Aorta (tissue), 5 donors: ENCODE measurements at places on chromosomes 6 and 20. TPM values are rescaled to one million over a fixed set of nuclear protein-coding genes. Genes with fewer than 3 reads are reported as not detected.

DNA sequence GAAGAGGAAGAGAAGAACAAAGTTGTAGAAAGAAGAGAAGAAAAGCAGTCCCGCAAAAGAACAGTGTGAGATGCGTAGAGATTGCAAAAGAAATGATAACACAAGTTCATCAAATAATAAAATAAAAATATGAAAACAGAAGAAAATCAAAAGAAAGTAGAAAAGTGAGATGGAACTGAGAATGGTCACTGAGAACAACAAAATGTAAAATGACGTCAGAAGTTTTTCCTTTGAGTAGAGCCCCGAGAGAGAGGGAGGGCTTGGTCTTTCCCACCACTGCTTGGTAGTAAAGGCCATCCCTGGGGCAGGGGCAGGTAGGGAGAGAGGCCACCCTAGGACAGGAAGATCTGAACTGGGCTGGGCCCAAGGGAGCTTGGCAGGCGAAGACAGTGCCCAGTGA is 533.7 kb downstream of the QKI start:
- H3K4me1 ChIP-seq: no peaks in the 10 kb centered on the region
- no peaks in the 10 kb centered on the region for H3K36me3 ChIP-seq
- no peak overlapping the region for H3K27ac ChIP-seq
- peaks cover 4% of the 10 kb centered on the region for H3K27me3 ChIP-seq

- H3K36me3 ChIP-seq: no peaks in the 10 kb centered on the region
- no peak for DNase-seq
- no peak overlapping the region for H3K27ac ChIP-seq
Measured at GRCh38 chr20:16711661-16712258, 18.1 kb upstream of the SNRPB2 start.

The AKAP12 gene
- 77.7 TPM for total RNA-seq

DNA sequence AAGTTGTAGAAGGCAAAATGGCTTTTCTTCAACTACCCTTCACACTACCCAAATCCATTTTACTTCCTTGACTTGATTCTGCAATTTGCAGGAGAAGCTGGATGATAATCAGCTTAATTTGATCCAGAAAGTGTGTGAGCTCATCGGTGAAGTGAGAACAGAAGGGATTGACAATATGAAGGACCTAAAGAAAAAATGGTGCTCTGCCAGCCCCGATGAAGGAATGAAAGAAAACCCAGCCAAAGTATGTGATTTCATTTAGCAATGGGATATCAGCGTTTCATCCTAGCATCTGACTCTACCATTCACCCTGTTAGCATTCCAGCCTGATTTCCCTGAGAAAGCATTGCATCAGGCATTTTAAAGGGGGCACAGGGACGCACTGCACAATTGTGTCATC is 41.5 kb downstream of the CD164 start:
- no peaks in the 10 kb centered on the region for H3K27me3 ChIP-seq
- H3K27ac ChIP-seq: no peak overlapping the region
- DNase-seq: no peak

GRCh38 chr20:3316136-3316535 is 77.1 kb upstream of the SLC4A11 start:
- peak; percentile 70 for DNase-seq
- H3K4me1 ChIP-seq: no peaks in the 10 kb centered on the region
- H3K27ac ChIP-seq: no peak overlapping the region
- H3K36me3 ChIP-seq: peaks cover 11% of the 10 kb centered on the region
- H3K4me3 ChIP-seq: no peak overlapping the region

The IL20RA gene
- not detected for total RNA-seq

- H3K4me3 ChIP-seq: no peak overlapping the region
- no peaks in the 10 kb centered on the region for H3K36me3 ChIP-seq
- H3K27ac ChIP-seq: no peak overlapping the region
- no peak for DNase-seq
- no peaks in the 10 kb centered on the region for H3K27me3 ChIP-seq
- H3K4me1 ChIP-seq: no peaks in the 10 kb centered on the region
Measured at GRCh38 chr6:6795393-6795792, 206.9 kb downstream of the LY86 start.

DNA sequence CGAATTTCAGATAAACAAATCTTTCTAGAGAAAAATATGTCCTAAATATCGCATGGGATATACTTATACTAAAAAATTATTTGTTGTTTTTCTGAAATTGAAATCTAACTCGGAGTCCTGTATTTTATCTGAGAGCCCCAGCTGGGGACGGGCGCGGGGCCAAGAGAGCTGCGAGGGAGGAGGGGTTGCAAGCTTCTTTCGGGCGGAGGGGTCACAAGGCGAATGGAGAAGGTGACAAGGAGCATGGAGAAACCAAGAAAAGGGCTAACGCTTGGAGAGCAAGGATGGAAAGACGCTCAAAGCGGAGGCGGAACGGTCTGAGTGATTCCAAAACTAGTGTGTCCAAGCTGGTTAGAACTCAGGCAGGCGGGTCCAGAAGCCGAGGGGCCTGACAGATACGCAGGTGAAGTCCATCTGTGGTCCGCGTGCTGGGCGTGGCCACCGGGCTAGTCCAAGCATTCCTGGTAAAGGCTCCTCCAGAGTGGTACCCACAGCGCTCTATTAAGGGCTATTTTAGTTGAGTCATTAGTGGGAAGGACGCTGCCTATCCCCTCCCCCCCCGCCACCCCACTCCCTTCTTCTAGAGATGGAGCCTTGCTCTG is 41.5 kb upstream of the ZNFX1 start:
- H3K27me3 ChIP-seq: peaks cover 1% of the 10 kb centered on the region
- H3K4me1 ChIP-seq: no peaks in the 10 kb centered on the region
- H3K4me3 ChIP-seq: no peak overlapping the region

DNA sequence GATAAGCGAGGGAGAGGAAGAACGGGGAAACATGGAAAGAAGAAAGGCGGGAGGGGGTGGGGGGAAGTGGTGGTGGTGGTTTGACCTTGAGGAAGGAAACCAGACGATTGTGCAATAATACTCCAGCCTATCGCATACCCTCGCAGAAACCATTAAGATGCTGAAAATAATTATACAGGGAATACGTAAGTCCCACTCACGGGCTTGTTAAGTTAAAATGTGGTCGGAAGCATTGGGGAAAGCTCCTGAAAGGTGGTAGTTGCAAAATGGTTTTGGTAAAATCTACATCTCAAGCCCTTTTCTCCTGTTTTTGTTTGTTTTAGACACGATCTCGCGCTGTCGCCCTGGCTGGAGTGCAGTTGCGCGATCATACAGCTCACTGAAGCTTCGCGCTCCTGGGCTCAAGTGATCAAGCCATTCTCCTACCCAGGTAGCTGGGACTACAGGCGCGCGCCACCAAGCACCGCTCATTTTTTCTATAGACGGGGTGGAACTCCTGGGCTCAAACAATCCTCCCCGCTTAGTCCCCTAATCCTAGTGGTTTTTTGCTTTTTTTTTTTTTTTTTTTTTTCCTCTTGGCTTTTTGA is 128.9 kb upstream of the ZNF184 start:
- no peak for DNase-seq
- no peaks in the 10 kb centered on the region for H3K36me3 ChIP-seq
- H3K4me1 ChIP-seq: no peaks in the 10 kb centered on the region

- no peak overlapping the region for H3K27ac ChIP-seq
- H3K27me3 ChIP-seq: no peaks in the 10 kb centered on the region
- H3K4me3 ChIP-seq: no peak overlapping the region
- H3K36me3 ChIP-seq: no peaks in the 10 kb centered on the region
- peak; percentile 80 for DNase-seq
- no peaks in the 10 kb centered on the region for H3K4me1 ChIP-seq
Measured at GRCh38 chr20:1313236-1313964, 15.5 kb downstream of the SDCBP2 start.

The ARMC12 gene
- 1.4 TPM for total RNA-seq

DNA sequence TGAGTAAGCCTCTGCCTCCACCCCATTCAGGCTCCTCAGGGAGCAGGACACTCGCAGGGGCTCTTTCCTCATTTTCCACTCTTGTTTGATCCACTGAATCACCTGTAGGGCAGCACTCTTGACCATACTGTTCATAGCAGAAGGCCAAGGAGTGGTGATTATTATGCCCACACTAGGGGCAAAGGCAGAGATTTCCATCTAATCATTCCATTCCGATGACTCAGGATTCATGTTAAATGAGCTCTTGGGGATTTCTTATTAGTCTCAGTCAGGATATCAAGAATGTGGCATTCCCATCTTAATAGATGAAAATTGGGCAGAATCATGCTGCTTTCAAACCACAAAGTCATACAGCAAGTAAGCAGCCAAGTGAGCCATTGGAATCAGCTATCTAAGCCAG is 101.9 kb upstream of the MOCS1 start:
- no peaks in the 10 kb centered on the region for H3K4me1 ChIP-seq
- no peak for DNase-seq
- no peaks in the 10 kb centered on the region for H3K36me3 ChIP-seq
- H3K4me3 ChIP-seq: no peak overlapping the region
- H3K27me3 ChIP-seq: no peaks in the 10 kb centered on the region
